ENCODE measurements at places on chromosomes 16 and 17.

DNA sequence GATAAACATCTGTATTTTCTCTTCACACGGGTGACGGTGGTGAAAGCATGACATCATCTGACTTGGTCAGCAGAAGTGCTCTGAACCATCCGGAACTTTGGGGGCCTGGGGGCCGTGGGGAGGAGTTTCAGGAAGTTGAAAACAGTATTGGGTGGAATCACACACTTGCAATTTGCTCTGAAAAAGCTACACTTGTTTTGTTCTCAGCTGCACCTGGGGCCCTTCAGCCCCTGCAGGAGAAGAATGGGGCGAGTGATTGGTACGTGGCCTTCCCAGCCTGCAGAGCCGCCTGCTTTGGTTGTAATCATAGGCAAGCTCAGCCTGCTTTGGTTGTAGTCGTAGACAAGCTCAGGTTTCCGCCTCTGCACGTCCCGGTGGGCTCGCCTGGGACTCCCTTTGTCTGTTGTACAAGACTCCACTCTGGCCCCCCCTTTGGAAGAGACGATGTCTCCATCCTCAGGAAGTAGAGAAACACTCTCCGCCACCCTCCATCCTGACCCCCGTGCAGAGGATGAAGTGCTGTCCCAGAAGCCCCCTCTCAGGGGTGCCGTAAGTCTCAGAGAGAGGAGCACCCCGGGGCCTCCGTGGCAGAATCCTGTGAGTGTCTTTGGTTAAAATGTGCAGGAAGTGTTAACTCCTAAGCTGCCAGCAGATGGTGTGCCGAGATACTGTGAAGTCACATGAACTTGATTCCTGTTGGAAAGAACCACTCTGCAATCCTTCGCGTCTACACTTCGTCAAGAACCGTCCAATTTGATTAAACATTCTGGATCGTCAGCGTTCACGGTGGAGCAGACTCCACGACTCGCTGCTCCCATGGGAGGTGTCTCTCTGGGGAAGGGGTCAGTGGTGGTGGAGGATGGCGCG lies 5.4 kb downstream of the BANP start:
- peak; percentile 77 for DNase-seq

- peak; percentile 45 for DNase-seq
Observed at GRCh38 chr17:63275318-63275970, 170.7 kb downstream of the CYB561 start.

GRCh38 chr17:40563220-40564052 lies 1.8 kb downstream of the CCR7 start:
- DNase-seq: no peak

GRCh38 chr16:52932321-52932720 lies 120.4 kb downstream of the CHD9NB start:
- DNase-seq: no peak

DNA sequence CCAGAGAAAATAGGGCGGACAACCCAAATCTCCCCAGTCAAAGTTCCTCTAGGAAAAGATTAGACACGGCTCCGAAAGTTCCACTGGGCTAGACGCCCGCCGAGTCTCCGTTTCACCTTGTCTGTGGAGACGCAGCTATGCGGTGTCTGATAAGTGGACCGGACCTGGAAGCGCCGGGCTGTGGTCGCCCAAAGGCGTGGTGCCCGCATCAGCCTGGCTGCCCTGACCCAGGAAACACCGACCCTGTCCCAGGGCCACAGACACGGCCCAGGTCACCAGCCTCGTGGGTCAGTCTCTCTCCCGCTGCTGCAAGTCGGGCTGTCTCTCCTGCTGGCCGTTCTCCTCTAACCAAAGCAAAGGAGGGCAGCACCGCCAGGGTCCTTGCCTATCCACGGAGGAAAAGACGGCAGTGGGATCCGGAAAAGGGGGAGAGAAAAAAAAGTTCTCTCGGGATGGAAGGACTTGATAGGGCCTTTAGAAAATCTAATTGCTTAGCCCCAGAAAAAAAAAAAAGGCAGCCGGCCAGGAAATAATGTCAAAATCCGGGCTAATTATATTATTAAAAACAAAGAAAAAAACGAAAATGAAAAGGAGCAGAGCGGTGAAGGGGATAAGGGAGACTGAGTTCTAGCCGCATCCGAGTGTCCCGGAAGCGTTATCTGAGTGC lies 13.9 kb upstream of the FOXF1 start:
- DNase-seq: no peak

DNA sequence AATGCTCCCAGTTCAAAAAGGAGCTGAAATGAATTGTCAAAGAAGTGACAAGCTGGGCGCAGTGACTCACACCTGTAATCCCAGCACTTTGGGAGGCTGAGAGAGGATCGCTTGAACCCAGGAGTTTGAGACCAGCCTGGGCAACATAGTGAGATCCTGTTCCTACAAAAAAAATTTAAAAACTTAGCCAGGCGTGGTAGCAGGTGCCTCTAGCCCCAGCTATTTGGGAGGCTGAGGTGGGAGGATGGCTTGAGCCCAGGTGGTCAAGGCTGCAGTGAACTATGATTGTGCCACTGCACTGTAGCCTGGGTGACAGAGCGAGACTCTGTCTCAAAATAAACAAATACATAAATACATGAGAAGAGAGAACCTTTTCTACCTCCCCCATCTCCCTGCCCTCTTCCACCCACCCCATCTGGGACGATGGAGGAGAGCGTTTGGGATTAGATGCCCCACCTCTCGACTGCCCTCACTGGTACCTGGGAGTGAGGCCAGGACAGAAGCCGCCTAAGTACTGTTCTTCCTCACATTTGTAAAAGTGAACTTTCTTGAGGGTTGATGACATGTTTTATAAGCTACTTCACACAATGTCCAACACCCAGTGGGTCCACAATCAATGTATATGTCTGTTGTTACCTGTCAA lies 2.4 kb downstream of the IL4R start:
- DNase-seq: no peak

- DNase-seq: no peak
Observed at GRCh38 chr16:65125871-65126270, 4.0 kb upstream of the CDH11 start.

- no peak for DNase-seq
Observed at GRCh38 chr17:73286863-73287296, 24.9 kb downstream of the CDC42EP4 start.

- no peak for DNase-seq
Observed at GRCh38 chr17:64403881-64404460, 13.3 kb upstream of the PECAM1 start.

- DNase-seq: peak; percentile 16
Observed at GRCh38 chr16:54921206-54921824, 9.3 kb upstream of the IRX5 start.

- DNase-seq: no peak
Observed at GRCh38 chr17:79757140-79757745, 20.7 kb upstream of the CBX2 start.

GRCh38 chr17:37234106-37234505 lies 141.7 kb upstream of the C17orf78 start:
- DNase-seq: no peak

- DNase-seq: no peak
Observed at GRCh38 chr16:86363836-86364618, 146.3 kb upstream of the FOXF1 start.

DNA sequence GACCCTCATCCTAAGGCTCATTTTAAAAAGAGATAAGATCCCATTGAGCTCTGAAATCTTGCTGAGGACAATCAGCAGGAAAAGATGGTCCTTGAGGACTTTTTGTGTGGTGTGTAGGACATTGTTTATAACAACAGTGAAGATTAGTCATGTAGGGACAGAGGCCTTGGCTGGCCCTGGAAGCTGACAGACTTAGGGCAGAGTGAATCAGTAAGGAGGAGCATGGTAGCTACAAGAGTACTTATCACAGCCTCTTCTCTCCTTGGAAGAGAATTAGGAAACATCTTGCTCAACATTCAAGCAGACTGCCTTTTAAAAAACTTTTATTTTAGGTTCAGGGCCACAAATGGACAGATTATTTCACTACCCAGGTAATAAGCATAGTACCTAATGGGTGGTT lies 665.9 kb upstream of the SALL1 start:
- no peak for DNase-seq

GRCh38 chr16:72424757-72425156 lies 252.8 kb upstream of the PMFBP1 start:
- DNase-seq: no peak

DNA sequence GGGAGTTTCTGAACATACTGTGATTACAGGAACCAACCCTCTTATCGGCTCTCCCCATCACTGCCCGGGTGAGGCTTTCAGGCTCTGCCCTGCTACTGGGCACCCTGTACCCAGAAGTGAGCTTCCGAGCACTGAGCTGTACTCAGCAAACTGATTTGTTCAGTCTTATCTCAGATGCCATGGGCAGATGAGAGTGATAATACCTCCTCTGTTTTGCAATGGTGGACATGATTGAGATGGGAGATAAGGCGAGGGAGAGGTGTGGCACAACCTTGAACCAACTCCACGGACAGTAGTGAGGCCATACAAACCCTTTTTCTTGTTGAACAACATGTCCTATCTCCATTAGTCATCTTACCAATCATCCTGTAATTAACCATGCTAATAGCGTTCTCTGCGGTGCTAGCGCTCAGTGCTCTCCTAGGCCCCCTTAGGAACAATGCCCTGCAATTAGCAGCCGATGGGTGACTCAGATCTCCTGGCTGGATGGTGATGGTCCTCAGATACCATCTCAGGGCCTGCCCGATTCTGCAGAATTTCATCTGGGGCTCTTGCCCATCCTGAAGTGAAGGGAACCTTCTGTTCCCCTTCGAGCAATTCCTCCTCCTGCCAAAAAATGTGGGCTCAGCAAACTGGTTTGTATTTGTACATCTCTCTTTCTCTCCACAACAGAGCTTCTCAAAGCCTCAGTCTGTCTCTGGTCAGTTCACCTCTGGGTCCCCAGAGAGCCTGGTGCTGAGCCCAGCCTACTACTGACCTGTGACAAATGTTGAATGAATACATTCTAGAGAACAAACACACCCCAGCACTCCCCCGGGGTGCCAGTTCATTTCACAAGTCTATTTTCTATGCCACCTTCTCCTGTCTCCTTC lies 139.3 kb upstream of the IRX3 start:
- DNase-seq: no peak

- DNase-seq: no peak
Observed at GRCh38 chr17:6464446-6465041, 20.3 kb downstream of the PIMREG start.

GRCh38 chr16:3734084-3734757 lies 16.9 kb upstream of the TRAP1 start:
- DNase-seq: no peak

GRCh38 chr16:66651474-66651765 lies 45.1 kb downstream of the CMTM4 start:
- no peak for DNase-seq

DNA sequence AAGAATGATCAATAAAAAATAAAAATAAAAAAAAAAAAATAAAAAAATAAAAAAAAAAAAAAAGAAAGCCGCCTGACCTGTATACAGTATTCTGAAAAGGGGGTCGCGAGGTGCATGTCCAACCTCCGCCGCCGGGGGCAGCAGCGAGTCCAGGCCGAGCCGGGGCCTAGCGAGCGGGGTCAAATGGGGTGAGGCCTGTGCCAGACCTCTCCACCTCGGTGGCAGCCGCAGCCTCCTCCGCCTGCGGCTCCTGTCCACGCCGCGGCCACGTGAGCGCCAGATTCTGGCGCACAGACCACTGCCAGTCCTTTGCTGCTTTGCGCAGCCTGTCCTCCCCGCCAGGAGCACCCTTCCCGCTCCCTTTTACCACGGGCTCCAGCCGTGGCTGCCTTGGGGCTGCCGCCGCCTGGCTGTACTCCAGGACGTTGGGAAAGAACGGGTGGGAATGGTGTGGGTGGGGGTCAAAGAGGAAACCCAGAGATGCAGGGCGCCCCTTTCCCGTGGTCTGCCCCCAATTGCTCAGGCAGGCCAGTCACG lies 2.4 kb upstream of the BCKDK start:
- DNase-seq: peak; percentile 97

- no peak for DNase-seq
Observed at GRCh38 chr16:76502063-76502462, 224.9 kb downstream of the CNTNAP4 start.

GRCh38 chr17:31068291-31068690 lies 26.5 kb upstream of the NF1 start:
- peak; percentile 87 for DNase-seq

DNA sequence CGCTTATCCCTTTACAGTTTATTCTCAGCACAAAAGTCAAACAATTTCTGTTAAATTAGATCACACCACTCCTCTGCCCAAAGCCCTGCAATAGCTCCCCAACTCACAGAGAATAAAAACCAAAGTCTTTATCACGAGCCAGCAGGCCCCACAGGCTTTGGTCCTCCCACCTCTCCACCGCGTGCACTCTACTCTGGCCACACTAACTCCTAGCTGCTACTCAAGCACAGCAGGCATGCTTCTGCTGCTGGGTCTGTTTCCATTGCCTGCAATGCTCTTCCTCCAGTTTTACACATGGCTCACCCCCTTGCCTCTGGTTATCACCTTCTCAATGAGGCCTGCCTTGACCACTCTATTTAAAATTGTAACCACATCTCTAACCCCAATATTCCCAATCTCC lies 27.6 kb downstream of the HELZ start:
- DNase-seq: peak; percentile 97

- DNase-seq: no peak
Observed at GRCh38 chr16:20875355-20875650, 24.9 kb downstream of the DCUN1D3 start.

DNA sequence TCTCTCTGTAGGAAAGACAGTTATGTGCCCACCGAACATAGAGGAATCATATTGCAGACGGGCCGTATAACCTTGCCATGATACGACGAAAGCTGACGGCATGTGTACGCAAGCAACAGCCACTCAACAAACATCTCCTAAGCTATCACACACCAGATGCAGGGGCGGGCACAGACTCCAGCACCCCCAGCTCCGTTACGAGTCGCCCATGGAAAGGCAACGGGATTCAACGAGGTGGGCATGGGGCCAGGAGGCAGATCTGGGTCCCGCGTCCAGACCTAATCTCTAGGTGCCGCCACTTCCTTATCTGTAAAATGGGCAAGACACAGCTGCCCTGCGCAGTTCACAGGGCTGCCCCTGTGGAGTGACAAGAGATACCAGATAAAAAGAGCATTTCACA lies 35.6 kb downstream of the ABR start:
- peak; percentile 38 for DNase-seq

- DNase-seq: no peak
Observed at GRCh38 chr16:85052536-85052935, 24.9 kb downstream of the KIAA0513 start.

DNA sequence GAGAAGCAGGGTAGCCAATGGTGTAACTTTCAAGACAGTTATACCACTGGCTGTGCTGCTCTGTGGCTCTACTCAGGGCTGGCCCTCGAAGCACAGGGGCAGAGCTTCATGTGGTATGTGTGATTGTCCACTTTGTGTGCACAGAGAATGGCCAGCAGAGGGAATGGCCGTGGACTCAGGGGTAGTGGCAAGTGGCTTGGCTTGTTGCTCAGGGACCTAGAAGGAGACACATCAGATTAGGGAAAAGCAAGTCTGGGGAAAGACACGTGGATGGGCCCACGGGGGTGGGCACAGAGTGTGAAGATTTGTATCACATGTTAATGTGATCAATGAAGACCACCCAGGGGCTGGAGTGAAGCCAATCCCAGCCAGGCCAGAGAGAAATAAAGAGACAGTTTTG lies 20.0 kb upstream of the XYLT2 start:
- DNase-seq: no peak

DNA sequence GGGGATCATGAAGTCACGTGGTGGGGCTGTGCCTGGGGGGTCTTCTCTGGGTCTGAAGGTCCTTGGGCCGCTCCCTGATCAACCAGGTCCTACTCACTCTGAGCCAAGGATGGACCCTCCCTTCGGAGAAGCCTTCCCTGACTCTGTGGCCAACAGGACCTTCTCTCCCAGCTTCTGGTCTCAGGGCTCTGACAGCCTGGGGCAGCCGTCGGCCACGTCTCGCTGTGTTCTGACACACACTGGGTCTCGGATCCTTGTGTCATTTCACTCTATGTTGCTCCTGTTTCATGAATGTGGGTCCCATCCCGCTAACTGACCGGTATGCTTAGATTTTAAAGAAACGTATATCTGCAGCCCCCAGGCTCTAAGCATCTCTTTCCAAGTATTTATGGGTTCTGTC lies 256.1 kb downstream of the ENGASE start:
- DNase-seq: no peak
